ENCODE measurements at places on chromosomes 13 and 19.

DNA sequence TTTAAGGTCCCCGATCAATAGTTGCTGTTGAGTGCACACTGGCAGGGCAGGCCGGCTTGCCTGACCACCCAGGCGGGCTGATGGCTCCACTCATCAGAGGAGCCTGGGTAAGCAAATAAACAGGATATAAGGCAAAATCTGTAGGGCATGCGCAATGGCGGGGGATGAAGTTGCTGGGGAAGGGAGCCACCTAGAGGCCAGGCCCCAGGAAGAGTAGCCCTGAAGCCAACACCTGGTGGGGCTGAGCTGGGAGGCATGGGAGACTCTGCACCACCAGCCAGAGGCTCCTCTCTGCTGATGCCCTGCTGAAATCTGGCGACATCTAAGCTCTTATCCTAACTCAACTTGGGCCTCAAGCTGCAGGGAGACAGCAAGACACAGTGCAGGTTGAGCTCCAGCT is 324.3 kb downstream of the ZNF536 start:
- no peak for DNase-seq

DNA sequence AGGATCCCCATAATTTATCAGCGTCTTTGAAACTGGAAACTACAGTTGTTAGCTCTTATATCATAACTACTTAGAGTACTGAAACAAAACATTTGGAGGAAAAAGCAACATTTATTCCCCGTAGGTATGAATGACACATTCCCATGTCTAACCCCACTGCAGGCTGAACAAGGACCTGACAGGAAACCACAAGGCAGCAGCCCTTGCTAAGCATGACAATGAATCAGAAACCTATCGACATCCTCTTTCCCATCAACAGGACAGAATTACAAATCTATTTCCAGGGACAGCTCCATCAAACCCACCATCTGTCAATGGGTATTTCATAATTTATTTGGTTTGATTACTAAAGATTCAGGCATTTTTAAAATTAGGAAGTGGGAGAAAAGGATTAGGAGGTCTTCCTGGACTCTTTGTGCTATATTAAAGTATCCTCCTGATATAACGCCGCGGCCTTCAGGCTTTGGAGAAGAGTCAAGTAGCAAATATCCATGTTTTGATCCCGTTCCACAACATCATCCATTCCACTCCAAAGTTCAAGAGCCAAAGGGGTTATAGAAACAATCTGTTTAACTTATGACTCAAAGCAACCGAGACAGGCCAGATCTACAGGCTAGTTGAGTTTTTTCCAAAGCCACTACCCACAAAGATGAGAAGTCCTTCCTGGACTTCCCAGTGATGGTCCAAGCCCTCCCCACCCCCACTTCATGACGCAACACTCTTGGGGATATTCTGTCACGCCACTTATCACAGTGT is 51.1 kb downstream of the FAM216B start:
- peak; percentile 1 for DNase-seq

- no peak for DNase-seq
Observed at GRCh38 chr13:109904218-109904617, 117.8 kb upstream of the IRS2 start.

- DNase-seq: no peak
Observed at GRCh38 chr19:3444695-3445234, 35.6 kb downstream of the SMIM24 start.

DNA sequence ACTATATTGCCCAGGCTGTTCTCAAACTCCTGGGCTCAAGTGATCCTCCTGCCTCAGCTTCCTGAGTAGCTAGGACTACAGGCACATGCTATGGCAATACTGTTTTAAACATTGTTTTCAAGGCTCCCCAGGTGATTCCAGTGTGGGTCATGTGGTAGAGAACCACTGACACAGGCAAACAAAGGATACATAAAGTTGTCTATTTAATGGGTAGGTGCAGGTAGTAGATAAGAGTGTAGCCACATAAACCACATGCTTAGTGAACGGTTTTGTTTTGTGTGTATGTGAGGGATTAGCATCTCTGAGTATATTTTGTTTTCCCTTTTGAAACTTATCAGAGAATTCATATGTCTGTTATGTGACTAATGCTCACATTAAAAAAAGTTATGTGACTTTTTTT is 36.7 kb downstream of the USPL1 start:
- no peak for DNase-seq

DNA sequence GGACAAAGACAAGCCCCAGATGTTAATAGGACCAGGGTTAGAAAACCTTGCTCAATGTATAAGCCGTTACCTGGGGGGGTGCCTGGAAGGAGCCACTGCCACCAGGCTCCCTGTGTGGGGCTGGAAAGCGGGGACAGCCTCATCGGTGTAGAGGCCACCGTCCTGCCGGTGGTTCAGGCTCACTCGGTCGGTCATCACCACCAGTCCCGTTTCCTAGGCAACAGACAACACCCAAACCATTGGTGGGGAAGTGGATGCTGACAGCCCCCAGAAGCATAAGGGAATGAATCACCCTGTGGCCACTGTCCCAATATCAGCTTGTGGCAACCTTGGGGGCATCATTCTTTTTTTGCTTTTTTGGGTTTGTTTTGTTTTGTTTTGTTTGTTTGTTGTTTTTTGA is 55.8 kb downstream of the CPAMD8 start:
- DNase-seq: no peak

- DNase-seq: peak; percentile 63
Observed at GRCh38 chr19:13043285-13043684, 48.0 kb downstream of the NFIX start.

DNA sequence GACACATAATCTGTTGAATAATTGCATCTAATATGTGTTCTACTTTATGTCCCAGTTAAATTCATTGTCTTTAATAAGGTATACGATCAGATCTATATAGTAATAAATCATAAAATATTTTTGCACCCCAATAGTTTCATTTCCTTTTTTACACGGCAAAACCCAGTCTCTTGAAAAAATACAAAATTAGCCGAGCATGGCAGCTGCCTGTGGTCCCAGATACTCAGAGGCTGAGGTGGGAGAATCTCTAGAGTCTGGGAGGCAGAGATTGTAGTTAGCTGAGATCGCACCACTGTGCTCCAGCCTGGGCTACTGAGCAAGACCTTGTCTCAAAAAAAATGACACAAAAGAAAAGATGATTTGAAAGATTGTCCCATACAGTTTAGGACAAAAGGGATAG is 52.3 kb upstream of the PARP4 start:
- no peak for DNase-seq

DNA sequence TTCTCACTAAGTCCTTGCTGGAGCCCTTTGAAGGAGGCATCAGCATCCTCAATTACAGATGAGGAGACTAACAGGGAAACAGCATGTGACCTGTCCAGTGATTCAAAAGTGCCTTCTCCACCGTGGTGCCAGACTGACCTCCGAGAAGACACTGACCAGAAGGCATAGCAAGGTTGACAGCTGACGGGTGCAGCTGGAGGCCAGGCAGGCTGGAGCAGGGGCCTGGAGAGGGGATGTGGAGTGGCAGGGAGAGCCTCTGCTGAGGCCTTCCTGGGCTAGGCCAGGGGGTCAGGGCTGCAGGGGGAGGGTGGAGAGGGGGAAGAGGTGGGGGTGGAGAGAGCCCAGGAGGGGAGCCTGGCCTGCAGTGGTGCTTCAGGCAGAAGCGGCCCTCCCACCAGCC is 66.3 kb downstream of the KCTD15 start:
- DNase-seq: no peak

GRCh38 chr19:43684326-43684725 is 14.4 kb upstream of the PLAUR start:
- no peak for DNase-seq

DNA sequence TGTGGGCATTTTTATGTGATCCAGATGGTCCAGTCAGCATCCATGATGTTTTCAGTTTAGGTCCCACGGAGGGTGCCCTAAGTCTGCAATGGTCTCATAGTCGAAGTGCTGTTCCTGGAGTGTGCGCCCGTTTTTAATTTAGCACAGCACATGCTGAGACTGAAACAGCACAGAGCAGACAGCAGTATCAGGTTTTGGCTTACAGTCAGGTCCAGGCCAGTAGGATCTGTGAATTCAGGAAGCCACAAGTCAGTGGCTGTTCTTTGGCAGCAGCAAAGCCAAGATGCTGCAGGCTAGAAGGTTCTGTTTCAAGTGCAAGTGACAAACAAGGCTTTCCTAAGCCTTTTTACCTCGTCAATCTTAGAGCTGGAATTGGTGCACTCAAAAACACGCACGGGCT is 18.3 kb downstream of the FBXO27 start:
- no peak for DNase-seq

Data from NCI-H510A treated with DMSO at 0.1 percent for 48 hours (cell line).